Fibroblast of skin of abdomen (primary cell): ENCODE measurements at places on chromosomes 16 and 17.

- no peak for DNase-seq
Measured at GRCh38 chr16:72083778-72084404, 9.5 kb downstream of the TXNL4B start.

DNA sequence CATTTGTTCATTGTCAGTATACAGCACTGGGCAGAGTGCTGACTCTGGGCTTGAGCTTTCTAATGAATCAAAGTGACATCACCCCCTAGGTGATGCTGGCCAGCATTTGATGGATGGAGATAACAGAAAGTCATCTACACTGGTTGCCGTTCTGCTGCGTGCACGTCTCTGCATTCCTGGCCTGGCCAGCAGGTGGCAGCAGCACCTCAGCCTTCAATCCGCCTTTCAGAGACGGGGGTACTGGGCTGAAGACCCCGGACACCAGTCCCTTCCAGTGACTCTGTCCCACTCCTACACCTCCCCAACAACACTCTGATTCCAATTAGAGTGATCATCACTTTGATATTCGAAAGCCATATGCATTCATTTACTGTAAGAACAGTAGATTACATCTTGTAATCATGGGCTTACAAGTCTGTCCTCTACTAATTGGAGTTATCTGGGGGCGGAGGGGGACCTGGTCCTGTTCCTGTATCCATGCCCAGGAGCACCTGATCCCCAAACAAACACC is 6.0 kb downstream of the CPSF4L start:
- no peak for DNase-seq

DNA sequence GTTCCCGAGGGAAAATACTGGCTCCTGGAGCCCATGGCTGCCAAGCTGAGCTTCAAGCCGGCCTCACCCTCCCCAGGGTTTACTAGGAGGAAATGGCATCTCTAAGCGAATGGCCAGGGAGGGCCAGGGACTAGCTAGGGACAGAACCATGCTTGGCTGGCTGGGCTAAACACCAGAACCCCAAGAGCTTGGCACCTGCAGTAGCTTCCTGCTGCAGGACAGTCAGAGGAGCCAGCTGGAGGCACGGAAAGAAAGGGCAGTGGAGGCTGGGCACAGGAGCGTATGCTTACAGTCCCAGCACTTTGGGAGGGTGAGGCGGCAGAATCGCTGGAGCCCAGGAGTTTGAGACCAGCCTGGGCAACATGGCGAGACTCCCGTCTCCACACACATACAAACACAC is 33.7 kb downstream of the PEMT start:
- no peak for DNase-seq

DNA sequence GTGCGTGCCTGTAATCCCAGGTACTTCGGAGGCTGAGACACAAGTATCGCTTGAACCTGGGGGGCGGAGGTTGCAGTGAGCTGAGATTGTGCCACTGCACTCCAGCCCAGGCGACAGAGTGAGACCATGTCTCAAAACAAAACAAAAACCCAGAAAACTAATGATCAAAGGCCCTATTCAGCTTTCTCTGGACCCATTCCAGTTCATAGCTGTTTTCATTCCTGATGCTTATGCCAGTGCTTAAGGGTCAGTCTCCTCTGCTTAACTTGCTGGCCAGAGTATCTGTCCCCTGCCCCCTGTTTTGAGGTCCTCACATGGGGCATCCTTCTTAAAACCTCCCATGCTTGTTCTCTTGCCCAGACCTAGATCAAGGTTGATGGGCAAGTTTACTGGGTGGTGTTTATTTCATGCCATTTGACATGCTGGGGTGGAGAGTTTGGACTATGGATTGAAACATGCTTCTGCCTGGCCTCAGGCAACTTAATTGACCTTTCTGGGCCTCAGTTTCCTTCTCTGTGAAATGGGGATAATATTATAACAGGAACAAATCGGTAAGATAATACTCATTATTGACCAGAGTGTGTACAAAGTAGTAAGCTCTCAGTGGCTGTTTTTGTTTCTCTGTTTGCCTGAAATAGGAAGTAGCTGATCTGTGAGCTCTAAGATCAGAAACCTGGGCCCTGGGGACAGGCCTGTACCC is 369.8 kb downstream of the CPPED1 start:
- no peak for DNase-seq

DNA sequence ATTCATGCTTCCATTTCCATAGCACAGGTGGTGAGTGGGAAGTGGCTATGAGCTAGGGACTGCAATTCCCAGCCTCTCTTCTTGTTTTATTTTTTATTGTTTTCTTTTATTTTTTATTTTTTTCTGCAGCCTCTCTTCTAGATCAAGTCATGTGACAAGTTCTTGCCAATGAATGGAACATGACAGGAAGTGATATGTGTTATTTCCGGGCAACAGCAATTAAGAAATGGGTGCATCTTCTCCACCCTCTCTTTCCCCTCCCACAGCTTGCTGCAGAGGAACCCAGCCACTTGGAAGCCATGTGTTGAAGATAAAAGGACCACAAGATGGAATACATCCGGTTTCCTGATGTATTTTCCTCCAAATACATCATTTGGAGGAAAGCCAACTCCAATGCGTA is 23.6 kb downstream of the IRX5 start:
- no peak for DNase-seq

DNA sequence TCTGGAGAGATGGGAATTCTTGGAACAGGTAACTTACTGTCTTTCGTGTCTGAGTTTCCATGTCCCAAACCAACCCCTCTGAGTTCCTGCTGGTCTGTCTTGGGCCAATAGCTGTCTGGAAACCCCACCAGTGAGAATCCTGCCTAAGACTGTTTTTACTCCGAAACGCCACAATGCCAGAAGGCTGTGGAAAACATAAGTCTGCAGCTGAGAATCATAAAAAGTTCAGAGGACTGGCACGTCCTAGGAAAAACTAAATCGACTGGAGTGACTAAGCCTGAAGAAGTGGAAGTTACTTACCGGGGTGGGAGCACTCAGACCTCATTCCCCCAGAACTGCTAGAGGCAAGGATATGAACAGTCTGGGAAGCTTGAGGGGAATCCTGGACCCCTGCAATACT is 13.3 kb downstream of the LRRC75A start:
- no peak for DNase-seq

GRCh38 chr17:64413513-64413912 is 22.9 kb upstream of the PECAM1 start:
- no peak for DNase-seq

GRCh38 chr16:3963203-3963602 is 82.7 kb upstream of the CREBBP start:
- no peak for DNase-seq

- DNase-seq, result no peak
Measured at GRCh38 chr17:55783684-55784245, 32.9 kb downstream of the PCTP start.

DNA sequence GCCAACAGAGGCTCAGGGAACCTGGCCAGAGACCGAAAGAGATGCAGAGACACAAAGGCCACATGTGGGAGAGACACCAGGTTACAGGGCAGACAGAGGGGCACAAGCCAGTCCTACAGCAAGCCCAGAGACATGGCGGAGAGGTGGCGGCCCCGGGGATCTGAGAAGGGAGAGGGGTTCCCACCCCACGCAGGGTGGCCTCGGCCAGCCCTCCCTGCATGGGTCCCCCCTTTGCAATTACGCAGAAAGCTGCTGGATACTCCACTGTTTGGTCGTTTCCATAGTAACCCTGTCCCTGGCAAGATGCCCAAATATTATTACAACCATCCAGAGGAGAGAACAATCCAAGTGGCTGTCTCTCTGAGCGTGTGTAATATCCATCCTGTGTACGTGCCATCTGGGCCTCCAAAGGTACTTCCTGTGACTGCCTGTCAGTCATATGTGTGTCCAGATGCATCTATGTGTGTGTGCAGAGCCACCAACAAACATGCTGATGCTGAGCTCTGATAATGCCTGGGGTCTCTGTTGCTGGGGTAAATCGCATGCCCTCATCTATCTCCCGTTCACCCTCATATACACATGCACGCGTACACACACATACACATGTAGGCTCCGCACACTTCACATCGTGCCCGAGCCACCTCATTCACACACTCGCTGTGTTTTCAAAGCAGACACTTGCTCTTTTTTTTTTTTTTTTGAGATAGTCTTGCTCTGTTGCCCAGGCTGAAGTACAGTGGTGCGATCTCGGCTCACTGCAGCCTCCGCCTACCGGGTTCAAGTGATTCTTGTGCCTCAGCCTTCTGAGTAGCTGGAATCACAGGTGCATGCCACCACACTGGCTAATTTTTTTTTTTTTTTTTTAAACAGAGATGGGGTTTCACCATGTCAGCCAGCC is 5.5 kb downstream of the PCGF2 start:
- DNase-seq, result peak; percentile 85

DNA sequence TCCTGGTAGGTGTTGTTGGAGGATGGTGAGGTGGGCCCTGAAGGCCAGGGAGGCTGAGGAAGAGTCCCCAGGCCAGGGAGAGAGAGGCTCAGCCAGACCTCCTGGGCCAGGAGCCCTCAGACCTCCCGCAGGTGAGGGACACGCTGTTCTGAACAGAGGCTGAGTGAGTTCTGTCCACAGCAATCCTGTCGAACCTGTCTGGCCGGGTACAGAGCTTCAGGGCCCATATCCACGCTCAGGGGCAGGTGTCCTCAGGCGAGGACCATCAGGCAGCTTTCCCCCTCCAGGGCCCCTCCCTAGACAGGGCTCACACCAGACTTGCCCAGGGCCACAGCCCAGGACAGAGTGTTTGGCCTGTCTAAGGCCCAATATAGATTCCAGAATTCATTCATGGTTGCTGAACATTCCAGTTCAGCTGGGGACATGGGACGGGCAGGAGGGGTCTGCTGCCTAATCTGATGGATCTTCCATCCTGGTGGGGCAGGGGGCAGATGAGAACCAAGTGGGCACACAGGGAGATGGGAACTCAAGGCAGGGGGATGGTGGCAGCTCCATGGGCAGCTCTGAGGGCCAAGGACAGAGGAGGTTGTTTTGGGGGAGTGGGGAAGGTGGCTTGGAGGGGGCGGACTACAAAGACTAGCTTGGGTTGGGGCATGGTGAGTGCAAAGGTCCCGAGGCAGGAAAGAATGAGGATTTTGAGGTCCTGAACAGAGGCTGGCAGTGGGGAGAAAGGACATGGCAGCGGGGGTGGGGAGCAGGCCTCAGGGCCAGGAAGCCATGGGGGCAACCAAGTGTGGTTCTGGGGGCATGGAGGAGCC is 23.4 kb upstream of the MPRIP start:
- no peak for DNase-seq

GRCh38 chr16:83300326-83300725 is 507.5 kb upstream of the HSBP1 start:
- no peak for DNase-seq

GRCh38 chr16:81324808-81325207 is 10.0 kb downstream of the GAN start:
- DNase-seq, result no peak

GRCh38 chr17:28973425-28973824 is 22.1 kb upstream of the PHF12 start:
- peak; percentile 79 for DNase-seq

DNA sequence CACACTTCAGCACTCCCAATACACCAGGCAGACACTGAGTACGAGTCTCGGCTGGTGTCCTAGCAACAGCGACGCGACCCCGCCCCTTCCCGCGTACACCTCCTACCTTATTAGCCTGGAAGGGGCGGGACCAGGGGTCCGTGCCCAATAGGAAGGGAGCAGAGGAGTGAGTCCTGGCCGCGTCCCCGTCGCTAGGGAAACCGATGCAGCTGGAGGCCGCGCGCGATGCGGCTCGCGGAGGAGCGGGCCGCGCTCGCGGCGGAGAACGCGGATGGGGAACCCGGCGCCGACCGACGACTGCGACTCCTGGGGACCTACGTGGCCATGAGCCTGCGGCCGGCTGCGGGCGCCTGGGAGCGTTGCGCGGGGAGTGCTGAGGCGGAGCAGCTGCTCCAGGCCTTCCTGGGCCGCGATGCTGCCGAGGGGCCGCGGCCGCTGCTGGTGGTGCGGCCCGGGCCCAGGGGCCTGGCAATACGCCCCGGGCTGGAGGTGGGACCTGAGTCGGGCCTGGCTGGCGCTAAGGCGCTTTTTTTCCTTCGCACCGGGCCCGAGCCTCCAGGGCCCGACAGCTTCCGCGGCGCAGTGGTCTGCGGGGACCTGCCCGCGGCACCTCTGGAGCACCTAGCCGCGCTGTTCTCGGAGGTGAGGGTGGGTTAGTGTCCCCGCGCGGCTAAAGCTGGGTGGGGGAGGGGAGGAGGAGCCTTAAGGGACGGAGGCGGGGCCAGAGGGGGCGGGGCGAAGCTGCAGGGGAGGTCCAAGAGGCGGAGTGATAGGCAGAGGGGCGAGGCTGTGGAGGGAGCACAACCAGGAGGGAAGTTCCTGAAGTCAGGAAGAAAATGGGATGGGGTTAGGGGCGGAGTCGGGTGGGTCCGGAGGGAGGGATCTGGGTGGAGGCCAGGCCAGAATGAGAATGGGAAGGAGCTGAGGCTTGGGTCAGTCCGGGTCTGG is at the start of gene DNAH9:
TSS of gene DNAH9 (plus strand) at position 197 of the 948 bp plus-strand sequence. CDS start at position 226, 29 bp downstream.
- DNase-seq, result peak; percentile 69

- peak; percentile 28 for DNase-seq
Measured at GRCh38 chr17:79991924-79992648, 43.6 kb downstream of the TBC1D16 start.

DNA sequence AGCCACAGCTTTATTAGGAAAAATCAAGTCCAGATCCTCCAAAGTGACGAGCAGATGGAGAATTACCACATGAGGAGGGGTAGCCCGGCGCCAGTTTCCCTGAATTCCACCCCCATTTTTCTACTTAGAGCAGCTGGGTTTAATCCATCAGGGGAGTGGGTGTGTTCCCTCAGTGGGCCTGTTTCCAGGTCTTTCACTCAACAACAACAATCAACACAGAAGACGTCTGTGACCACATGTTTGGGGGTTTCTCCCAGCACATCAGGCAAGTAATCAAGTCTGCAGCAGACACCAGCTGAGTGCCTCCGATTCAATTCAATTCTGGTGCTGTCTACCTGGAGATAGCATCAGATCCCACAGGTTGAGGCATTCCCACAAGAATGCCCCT is 6.8 kb downstream of the SLC6A2 start:
- DNase-seq, result peak; percentile 74

DNA sequence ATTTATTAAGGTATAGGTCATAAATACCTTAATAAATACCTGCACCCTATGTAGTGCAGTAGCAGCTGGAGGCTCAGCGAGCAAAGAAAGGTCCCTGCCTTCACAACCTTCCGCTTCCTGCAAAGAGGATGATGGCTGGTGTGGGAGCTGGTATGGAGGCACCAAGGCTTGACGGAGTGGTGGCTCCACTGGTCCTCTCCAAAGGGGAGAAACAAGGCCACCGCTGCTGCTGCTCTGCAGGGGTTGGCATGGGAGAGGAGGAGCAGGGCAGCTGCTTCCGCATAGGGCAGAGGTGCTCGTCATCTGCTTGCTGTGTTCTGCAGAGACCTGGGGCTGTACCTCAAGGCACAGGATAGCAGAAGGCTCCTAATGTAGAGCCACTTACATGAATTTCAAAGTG is 52.8 kb downstream of the NDEL1 start:
- DNase-seq, result no peak

GRCh38 chr17:21376081-21376758 is at the start of gene KCNJ12:
KCNJ12 (plus strand) TSS chr17:21376357; CDS start chr17:21415343, 38,986 bp downstream.
- DNase-seq, result peak; percentile 10

DNA sequence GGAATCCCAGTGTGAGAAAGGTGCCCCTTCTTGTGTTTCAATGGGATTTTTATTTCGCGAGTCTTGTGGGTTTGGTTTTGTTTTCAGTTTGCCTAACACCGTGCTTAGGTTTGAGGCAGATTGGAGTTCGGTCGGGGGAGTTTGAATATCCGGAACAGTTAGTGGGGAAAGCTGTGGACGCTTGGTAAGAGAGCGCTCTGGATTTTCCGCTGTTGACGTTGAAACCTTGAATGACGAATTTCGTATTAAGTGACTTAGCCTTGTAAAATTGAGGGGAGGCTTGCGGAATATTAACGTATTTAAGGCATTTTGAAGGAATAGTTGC is 567 bp downstream of the UBB start:
- DNase-seq, result no peak
